ENCODE measurements at places on chromosomes 16 and 17.

DNA sequence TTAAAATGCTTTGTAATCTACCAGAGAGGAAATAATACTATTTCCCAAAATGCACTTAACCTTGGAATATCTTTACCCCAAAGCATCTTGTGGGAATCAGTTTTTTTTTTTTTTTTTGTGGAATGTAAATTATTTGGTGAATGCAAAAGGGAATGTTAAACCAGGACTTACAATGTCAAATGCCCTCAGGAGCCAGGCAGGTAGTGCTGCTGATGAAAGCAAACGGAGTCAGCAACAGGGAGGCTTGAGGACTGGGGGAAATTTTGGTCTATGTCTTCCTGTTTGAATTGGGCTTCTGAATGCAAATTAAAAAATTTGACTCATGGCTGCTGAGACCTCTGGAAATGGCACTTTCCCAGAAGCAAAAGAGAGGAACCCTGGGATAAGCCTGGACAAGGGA is 96.5 kb upstream of the NLRP1 start:
- no peak for DNase-seq

DNA sequence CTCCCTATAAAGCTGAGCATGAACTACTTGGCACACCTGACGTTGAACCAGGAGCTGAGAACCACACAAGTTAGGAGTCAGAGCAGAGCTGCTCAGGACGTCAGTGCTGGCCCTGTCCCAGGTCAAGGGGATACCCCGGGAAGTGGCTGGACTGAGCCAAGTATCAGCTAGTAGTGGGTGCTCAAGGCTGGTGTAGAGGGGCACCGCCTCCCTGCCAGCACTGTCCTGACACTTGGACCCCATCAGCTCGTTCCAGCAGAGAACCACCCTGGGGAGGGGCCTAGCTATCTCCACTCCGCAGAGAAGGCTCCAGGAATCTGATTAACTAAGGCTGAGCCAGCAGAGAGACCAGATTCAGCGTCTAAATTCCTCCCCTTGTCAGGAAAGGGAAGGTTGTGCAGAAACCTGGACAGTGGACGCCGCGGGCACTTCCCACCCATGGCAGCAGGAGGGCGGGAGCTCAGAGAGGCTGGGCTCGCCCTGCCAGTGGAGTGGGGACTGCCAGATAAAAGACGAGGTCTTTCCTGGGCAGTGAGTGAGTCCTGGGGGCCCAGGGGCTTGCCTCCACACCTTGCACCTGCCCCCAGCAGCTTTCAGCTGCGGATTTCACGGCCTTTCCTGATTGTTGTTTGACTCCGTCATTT is 21.0 kb downstream of the C16orf90 start:
- DNase-seq, result no peak

DNA sequence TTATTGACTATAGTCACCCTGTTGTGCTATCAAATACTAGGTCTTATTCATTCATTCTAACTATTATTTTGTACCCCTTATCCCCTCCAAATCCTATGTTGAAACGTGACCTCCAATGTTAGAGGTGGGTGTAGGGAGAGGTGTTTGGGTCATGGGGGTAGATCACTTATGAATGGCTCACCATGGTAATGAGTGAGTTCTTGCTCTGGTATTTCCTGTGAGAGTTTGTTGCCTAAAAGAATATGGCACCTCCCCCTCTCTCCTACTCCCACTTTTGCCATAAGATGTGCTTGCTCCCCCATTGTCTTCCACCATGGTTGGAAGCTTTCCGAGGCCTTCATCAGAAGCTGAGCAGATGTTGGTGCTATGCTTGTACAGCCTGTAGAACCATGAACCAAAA is 59.3 kb upstream of the BRD7 start:
- DNase-seq, result no peak

GRCh38 chr17:4733073-4733531 is 1.9 kb downstream of the MED11 start:
- no peak for DNase-seq

- no peak for DNase-seq
These were observed 183.0 kb upstream of the RPL38 start for GRCh38 chr17:74020522-74020921.

- DNase-seq, result peak; percentile 47
These were observed 428 bp upstream of the ANTKMT start for GRCh38 chr16:720447-720989.

DNA sequence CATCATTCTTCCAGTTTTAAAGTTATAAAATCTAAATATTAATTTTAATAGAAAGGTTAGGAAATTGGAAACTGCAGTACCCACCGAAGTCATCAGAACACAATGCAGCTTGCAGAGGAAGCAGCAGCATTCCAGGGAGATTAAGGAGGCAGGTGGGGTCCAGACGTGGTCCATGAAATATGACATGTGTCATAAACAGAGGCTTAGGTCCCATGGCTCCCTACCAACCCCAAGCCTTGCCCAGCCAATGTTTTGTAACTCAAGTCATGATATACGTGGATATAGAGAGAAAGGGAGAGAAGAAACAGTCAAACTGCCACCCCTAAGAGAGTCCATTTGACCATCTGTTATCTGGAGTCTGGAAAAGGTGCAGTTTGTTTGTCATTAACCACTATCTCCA is 670.0 kb downstream of the TOX3 start:
- no peak for DNase-seq
